ENCODE measurements at places on chromosomes 3 and 15. TPM values are rescaled to one million over a fixed set of nuclear protein-coding genes. Genes with fewer than 3 reads are reported as not detected.

DNA sequence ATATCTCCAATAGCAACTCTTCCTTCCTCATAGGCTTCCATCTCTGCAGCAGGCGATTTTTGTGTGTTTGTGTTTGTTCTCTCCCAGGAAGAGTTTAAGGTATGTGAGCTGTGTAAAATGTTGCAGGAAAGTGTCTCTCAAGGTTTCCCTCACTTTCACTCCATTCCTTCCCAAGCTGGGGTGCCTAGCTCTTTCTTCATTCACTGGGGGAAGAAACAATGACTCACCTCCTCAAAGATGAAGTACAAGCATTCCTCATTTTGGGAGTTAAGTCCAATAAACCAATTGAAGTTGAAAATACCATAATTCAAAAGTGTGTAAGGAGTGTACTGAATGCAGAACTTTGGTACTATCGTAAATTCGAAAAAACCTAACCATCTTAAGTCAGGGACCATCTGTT, 422.7 kb upstream of the CFAP20DC start:
- DNase-seq = no peak

- DNase-seq = no peak
Observed at GRCh38 chr3:106466881-106467280, 598.1 kb upstream of the CBLB start.

DNA sequence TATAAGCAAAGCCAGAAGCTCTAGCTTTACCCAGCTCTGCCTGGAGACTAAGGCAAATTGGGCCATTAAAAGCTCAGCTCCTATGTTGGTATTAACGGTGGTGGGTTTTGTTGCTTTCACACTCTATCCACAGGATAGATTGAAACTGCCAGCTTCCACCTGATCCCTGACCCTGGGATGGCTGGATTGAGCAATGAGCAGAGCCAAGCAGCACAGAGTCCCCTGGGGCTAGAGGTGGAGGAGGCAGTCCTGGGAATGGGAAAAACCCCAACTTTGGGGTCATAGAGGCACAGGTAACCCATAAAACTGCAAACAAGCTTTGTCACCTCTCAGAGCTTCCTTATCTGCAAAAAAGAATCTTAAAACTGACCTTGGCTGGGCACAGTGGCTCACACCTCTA, 6.6 kb downstream of the RHO start:
- DNase-seq = no peak

GRCh38 chr3:28118087-28118486, 123.3 kb upstream of the CMC1 start:
- DNase-seq = no peak

- DNase-seq = peak; percentile 26
Observed at GRCh38 chr15:72685301-72685924, 569 bp downstream of the HIGD2B start.

GRCh38 chr3:106965307-106965706, 411.9 kb upstream of the CCDC54 start:
- no peak for DNase-seq

DNA sequence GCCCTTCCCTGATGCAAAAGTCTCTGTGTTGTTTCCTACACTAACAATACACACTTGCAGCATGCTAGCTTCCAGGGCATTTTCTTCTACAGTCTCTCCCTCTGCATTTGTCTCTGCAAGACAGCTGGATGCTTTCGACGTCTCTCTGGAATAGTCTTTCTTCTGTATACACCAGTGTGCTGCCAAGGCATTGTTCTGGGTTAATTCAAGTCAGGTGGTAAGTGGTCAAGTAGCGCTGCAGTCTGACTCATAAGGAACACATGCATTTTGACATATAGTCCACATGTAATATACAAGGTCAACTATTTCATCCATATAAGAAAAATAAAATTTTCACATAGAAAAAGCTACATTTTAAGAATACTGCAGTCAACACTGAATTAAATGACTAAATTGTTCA, 92.7 kb downstream of the MYLK start:
- peak; percentile 59 for DNase-seq

IP6K2 gene
- 263 TPM for polyA plus RNA-seq

KLF15 gene
- 18.3 TPM for polyA plus RNA-seq

Measured in renal pelvis (tissue), 12 donors.